ENCODE measurements at places on chromosomes 3 and 15.

- DNase-seq, result no peak
These were observed 321.2 kb upstream of the COL8A1 start for GRCh38 chr3:99317201-99317600.

- DNase-seq, result no peak
These were observed 276.9 kb downstream of the TLE3 start for GRCh38 chr15:69820819-69821218.

- no peak for DNase-seq
These were observed 295.6 kb downstream of the LRTM1 start for GRCh38 chr3:54632326-54632665.

DNA sequence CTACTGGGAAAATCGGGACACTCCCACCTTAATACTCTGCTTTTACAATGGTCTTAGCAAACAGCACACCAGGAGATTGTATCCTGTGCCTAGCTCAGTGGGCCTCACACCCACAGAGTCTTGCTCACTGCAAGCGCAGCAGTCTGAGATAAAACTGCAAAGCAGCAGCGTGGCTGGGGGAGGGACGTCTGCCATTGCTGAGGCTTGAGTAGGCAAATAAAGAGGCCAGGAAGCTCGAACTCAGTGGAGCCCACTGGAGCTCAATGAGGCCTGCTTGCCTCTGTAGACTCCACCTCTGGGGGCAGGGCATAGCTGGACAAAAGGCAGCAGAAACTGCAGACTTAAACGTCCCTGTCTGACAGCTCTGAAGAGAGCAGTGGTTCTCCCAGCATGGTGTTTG lies 1169.1 kb upstream of the EPHA6 start:
- no peak for DNase-seq

DNA sequence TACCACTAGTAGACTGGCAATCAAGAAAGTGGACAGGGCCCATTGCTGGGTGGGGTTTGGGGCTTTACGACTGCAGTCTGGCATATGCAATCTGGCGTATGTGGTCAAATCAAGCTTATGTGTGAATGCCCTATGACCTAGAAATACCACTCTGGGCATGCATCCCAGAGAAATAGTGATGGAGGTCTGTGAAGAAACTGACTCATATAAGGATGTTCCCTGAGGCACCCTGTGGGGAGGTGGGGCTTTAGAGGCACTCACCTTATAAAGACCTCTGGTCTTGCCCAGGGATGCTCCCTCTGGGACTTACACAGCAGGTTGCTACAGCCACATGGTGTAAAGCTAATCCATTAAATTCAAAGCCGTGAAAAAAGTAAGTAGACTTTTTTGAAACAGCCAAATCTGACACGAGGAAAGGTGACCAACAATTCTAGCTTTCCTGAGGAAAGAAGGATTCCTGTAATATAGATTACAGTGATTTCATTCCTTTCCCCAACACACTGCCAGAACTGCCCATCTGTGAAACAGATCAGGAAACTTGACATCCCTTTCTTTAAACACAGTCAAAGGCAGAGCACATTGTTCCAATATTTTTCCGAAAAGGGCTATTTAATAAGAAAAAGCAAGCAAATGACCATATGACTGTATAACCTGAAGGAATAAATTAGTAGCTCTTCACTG lies 13.6 kb downstream of the RARRES1 start:
- DNase-seq, result no peak

DNA sequence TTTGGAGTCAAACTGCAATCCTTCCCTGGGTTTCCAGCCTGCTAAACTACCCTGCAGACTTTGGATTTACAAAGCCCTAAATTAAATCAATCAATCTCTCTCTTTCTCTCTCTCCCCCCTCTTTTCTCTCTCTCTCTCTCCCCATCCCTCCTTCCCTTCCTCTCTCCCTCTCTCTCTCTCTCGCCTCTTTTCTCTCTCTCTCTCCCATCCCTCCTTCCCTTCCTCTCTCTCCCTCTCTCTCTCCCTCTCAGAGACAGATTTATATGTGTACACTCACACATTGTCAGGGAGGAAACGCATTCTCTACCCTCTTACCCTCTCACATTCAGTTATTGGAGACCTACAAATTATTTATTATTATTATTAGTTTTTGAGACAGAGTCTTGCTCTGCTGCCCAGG lies 47.0 kb downstream of the GRK7 start:
- DNase-seq, result no peak

- no peak for DNase-seq
These were observed 18.2 kb downstream of the TBC1D2B start for GRCh38 chr15:78059110-78059839.

GRCh38 chr3:59186725-59187124 lies 136.9 kb upstream of the CFAP20DC start:
- no peak for DNase-seq

DNA sequence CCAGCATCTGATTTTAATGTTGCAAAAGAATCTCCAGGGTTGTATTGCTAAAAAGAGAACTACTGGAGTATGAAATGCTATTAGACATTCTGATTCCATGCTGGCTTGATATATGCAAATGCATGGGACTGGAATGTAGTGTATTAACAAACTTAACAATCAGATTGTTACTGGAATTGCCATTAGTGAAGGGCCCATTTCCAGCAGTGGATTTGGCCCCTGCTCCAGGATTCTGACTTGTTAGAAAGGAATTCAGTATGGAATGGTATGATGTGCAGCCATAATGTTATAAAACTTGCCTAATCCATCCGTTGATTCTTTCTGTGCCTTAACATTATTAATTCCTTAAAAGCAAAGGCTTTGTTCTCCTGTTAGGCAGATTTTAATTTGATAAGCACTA lies 7.9 kb downstream of the ARRDC4 start:
- no peak for DNase-seq

- no peak for DNase-seq
These were observed 18.4 kb downstream of the SPATA12 start for GRCh38 chr3:57078635-57079473.

DNA sequence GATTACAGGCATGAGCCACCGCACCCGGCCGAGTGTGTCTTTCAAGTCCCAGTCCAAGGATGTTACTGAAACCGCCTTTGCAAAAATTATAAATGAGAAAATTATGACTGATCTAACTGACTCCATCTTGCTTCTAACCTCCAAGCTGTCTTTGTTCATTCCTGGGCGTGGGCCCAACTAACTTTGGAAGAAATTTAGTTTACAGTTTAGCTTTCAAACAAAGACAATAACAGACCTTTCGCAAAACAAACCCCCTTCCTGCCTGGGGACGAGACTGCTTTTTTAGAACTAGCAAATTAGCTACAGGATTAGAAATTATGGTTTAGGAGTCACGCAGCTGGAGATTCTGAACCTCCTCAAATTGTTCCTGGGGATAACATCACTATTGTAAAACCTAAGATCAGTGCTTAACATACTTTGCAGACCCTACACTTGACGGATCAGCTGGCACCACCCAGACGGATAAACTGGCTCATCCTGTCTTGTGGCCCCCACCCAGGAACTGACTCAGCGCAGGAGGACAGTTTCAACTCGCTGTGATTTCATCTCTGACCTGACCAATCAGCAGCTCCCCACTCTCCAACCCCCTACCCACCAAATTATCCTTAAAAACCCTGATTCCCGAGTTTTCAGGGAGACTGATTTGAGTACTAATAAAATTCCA lies 23.8 kb downstream of the NANOGP8 start:
- DNase-seq, result no peak

GRCh38 chr3:127646501-127647046 lies 17.6 kb downstream of the PODXL2 start:
- no peak for DNase-seq

DNA sequence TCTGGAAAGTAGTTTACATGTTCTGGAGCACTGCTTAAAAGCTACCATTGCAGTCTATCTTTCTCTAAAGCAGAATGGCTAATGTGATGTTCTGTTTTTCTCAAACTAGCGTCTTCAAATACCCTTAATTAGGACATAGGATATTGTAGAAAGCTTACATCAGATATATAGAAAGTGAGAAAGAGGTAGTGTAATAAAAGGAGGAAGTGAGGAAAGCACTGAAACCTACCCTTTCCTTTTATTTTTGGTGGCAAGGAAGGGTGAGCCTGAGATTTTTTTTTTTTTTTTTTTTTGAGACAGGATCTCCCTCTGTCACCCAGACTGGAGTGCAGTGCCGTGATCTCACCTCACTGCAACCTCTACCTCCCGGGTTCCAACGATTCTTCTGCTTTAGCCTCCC lies 9.4 kb downstream of the SENP2 start:
- DNase-seq, result no peak

- no peak for DNase-seq
These were observed 164.2 kb upstream of the SEMA6D start for GRCh38 chr15:47552978-47553608.

DNA sequence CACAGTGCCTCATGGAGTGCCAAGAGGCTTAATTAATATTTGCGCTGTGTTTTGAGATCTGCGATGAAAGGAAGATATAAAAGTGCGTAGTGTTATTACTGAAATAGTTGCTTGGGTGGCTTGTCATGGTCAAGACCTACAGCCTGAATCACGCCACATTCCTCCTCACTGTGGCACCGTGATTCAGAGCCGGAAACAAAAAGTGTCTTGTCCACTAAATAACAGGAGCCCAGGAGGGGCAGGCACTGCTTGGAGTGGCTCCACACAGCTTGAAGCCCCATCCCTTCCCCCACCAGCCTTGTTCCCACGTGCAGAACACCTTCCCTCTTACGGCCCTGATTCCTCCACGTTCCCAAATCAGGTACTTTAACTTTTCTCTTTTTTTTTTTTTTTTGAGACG lies 1.2 kb upstream of the LRRC15 start:
- DNase-seq, result no peak

DNA sequence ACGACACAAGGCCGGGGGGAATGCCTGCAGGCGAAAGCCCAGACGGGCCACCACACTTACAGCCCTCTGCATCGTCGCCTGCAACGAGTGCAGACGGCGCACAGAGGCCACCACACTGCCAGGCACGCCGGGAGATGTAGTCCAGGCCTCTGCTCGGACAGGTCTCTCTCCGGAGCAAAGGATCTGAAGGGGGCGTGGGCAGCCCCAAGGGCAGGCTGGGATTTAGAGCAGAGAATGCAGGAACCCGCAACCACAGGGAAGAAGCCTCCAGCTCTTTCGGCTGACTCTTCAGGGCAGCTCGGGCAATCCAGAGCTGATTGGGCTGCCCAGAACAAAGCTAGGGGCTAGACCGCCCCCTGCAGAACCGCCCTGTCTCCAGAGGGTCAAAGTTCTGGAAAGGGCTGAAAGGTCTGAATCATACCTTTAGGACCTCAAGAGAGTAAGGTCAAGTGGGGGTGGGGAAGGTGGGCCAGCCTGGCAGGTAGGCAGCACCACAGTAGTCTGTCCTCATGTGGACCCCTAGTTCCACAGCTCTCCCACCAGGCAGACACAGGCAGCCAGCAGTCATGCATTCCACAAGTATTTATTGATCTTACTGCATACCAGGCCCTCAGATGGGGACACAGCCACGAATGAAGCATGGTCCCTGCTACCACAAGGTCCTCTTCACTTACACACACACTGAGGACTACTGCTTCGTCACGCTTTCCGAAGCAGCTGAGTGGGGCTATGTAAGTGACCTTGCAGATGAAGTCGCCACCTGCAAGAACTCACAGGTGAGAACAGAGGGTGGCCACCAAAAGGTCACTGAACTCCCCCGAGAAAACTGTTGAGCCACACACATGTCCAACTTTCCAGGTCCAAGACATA lies at the start of gene AMT:
Gene AMT, minus strand, starts transcription at position 95 of the 870 bp plus-strand sequence. Its CDS starts 23 bp downstream, at position 72.
- no peak for DNase-seq

- DNase-seq, result no peak
These were observed 2.2 kb downstream of the C15orf62 start for GRCh38 chr15:40772014-40772413.

GRCh38 chr3:100003609-100004503 lies 110.4 kb downstream of the FILIP1L start:
- no peak for DNase-seq

DNA sequence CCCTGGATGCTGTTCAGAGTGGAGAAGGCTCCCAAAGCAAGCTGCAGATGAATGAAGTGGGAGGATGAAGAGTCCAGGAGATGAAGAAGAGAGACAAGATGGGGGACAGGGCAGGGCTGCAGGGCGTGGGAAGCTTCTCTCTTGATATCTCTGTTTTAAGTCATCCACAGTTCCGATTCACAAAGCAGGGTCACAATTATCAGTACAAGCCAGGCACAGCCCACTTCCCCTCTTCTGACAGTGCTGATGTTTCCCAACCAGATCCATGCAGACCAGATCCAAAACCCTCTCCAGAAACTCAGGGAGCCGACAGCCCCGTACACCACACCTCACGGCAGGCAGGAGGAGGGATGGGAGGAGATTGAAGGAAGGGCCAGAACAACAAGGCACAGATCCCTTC lies 31.1 kb downstream of the NTRK3 start:
- no peak for DNase-seq

DNA sequence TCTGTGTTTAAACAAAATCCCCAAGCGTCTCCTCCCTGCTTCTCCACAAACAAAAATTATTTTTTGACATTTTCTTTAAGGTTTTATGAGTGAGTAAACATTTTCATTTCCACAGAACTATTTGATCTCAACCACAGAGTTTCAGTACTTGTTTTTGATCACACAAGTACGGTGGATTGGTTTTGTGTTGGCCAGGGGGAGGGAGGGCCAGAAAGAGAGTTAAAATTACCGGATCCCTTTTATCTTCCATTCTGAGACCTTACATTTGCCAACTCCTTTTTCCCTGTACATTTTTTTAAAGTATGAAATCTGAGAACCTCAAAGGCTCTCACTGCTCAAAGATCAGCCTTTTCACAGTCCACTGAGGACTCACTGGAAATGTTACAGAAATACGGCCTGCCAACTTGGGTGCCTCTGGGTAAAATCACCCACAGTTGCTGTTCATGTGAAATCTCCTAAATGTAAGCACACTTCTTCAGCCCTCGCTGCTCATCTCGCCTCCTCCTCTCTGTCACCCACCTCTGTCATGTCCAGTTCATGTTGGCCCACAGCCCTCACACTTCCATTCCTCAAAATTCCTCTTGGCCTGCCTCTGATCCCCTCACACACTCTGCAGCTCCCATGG lies 1.7 kb downstream of the HOMER2 start:
- DNase-seq, result no peak

- DNase-seq, result no peak
These were observed 283.3 kb downstream of the KLF13 start for GRCh38 chr15:31609906-31610305.

GRCh38 chr3:46348823-46349482 lies 5.0 kb upstream of the CCR2 start:
- DNase-seq, result no peak

- DNase-seq, result no peak
These were observed 50.0 kb upstream of the ARHGEF26 start for GRCh38 chr3:154071146-154071545.

DNA sequence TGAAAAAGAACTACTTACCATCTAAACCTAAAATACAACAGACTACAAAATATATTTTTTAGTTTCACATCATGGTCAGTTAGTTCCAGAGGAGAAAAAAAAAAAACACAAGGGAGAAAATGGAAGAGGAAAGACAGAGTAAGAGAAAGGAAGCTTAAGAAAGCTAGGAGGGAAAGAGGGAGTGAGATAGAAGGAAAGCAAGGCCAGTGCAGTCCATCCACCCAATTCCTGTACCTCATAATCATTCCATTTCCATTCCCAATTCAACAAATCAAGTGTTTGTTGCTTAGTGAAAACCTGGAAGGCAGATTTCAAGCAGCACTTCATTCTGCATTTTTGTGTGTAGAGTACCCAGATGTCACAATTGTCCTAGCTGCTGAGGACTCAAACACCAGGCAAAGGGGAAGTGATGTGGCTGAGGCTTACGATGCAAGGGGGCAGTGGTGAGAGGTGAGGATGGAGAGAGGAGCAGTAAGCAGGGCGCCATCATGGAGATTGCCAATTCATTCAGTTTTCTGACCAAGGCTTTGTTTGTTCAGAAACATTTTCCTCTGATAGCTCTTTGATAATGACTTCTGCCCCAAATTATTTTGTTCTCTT lies 83.6 kb upstream of the GSK3B start:
- DNase-seq, result no peak

- DNase-seq, result no peak
These were observed 228.2 kb downstream of the MYRIP start for GRCh38 chr3:40037582-40037981.
